Inflammatory macrophage treated with lipopolysaccharide for 4 hours (primary cell): ENCODE measurements at places on chromosomes 2 and 18.

- no peak for DNase-seq
These were observed 457.3 kb downstream of the XIRP2 start for GRCh38 chr2:167345559-167345958.

DNA sequence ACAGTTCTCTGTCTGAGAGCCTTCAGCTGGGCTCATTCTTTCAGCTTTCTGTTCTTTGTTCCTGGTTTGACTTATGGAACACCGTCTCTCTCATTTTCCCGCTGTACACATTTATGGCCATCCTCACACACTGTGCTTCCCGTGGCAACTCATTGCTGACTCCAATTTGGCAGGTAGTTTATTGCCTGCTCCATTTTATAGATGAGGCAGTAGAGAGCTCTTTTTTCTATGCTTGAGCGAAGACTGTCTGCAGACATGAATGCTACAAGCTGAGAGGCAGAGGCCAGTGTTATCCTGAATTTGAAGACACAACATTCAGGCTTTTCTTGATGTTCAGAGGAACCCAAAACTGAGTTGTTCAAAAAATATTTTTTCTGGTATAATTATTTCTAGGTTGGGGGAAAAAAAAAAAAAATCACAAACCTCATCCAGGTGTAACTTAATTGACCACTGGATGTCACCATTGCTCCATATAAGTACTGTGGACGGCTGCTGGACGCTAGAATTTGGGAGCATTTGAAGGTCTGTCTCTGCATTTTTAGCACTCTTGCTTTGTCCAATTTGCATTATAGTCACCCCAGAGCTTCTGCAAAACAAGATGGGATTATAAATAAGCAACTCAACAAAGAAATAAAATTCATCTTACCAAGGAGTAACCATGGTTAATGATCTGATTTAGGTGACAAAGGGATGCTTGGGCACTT, 83.5 kb downstream of the HRH4 start:
- DNase-seq: peak; percentile 2

DNA sequence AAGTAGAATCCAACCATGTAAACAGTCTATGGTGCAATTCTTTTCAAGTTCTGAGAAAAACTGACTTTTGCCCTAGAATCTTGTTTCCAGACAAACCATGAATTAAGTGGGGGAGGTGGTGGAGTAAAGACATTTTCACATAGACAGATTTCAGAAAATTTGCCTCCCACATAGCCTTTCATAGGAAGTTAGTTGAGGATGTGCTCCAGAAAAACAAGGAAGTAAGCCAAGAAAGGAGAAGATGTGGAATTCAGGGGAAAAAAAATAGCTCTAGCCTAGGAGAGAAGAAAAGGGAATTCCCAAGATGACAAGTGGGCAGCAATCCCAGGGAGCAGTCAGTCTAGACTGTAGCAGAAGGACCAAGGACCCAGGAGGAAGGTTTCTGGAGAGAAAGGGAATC, 17.4 kb downstream of the RUFY4 start:
- DNase-seq: peak; percentile 85

GRCh38 chr2:224181534-224182155, 142.6 kb upstream of the SERPINE2 start:
- no peak for DNase-seq
